H4 (cell line): ENCODE measurements at places on chromosomes 6 and 20. TPM values are rescaled to one million over a fixed set of nuclear protein-coding genes. Genes with fewer than 3 reads are reported as not detected.

Gene TMEM244
- not detected in 2 replicates for total RNA-seq

DNA sequence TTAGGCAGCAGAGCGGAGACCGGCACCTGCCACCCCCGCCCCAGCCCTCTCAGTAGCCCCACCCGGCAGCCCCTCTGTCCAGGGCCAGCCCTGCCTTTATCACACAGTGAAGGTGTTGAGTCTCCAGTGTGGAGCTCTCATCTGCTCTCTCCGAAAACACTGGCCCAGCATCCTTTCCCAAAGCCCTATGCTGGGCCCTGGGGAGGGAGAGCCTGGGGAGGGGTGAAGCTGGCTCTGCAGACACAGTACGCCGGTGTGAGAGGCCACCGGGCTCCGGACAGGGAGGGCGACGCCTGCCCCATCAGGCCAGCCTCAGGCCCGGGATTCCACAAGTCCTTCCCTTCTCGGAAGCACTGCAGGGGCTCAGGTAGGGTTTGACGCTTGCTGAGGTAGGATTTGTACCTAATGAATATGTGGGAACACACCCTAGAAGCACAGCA lies 186.9 kb downstream of the ERMARD start:
- no peak for DNase-seq

GRCh38 chr6:153207006-153207405 lies 75.9 kb upstream of the RGS17 start:
- DNase-seq = no peak

GRCh38 chr20:48841196-48841874 lies 13.5 kb upstream of the PREX1 start:
- no peak for DNase-seq

- DNase-seq = no peak
Observed at GRCh38 chr6:133957780-133958242, 4.8 kb downstream of the TBPL1 start.

DNA sequence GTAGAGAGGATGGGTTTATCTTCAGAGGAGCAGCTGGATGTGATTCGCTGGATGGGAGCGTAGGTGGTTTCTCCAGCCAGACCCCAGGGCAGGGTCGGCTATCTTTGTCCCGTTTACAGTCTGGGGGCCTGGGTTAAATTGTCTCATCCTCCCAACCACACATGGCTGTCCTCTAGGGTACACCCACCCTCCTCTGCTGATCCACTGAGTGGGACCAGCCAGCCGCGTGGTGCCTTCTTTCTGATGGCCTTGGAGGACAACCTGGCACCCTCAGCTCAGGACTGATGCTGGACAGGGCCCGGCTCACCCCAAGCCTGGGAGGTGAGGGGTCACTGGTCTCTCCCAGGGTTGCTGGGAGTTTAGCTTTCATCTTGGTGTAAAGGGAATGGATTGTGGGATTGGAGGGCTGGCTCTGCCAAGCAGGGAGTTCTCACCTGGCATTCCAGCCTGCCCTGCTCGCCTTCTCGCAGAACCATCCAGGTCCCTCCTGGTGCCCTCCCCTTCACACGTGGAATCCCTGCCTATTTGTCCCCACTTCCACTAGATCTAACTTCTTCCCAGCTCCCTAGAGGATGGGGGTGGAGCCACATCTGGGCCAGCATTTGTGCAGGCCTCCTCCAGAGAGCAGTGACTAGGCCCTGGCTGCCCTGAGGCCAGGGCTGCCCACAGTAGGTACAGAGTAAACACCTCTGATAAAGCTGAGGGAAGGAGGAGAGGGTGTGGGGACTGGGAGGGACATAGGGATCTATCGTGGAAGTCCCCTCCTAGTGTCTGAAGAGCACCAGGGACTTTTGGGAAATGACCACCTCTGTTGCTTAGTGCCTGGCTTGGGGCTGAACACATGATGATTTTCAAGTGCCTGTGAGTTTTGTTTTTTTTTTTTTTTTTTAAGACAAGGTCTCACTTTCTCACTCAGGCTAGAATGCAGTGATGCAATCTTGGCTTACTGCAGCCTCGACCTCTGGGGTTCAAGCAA lies 1.6 kb downstream of the ITPR3 start:
- DNase-seq = no peak

DNA sequence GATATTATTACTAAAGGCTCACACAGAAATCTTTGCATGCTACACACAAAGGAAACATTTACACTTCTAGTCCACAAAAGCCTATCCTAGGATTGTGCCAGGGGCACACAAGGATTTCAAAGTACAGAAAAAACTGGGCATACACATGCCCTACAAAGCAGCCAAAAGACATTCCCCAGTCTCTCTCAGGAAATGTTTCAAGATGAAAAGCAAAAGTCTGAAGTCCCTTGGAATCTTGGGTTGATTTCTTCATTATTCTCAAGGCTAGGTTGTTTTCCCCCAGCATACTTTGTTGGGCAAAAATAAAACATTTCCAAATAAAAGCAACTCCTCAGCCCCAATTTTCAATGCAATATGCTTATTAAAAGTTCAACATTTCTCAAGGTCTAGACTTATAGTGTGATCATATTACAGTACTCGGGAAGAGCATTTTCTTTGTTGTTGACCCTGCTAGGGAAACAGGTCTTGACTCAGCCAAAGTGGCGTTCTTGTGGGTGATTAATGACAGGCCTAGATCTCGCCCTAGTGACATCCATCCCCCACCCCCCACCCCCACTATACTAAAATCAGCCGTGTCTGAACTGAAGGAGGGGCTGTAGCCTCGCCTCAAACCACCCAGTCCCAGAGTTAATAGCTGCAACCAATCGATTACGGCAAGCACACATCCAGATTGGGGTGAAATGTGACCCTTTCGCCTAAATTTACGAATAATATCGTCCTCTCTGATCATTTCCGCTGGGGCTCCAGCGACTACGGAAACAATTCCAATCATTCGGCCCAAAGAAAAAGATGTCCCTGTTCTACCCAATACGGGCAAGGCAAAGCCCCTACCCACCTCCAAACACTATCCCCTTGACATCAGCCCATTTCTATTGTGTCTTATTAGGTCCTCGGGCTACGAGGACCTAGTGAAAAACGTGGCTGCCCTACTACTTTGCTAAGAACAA lies 1.4 kb downstream of the AKIRIN2 start:
- peak; percentile 49 for DNase-seq

DNA sequence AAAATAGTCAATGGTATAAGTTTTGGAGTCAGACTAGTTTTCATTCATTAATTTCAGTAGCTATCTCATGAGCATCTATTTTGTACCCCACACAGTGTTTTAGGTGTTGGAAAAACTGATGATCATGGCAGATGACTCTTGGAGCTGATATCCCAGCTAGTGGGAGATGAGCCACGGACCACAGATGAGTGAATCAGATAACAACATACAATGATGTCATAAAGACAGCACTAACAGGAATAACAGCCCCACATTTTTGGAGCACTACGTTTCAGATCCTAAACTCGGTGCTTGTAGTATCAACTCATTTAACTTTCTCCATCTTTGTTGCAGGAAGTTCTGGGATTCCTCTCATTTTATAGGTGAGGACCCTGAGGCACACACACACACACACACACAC lies 67.8 kb upstream of the EDN3 start:
- no peak for DNase-seq

Gene PTCHD4
- total RNA-seq = 3.9 and 4.7 TPM in 2 replicates

DNA sequence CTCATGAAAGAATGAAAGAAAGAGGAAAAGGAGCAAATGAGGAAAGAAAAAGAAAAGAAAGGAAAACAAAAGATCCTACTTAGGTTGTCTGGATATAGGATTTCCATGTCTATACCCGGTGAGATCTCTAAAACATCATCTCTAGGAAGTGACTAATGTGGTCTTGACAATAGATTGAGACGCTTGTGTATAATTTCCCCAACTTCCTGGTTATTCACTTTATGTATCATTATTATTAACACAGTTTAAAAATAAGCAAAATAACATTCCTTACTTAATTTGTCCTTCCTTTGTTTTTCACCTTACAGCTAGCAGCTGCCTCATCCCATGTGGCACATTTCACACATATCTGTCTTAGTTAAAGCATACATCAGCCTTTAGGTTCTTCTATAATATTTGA lies 27.0 kb downstream of the LAMA4 start:
- no peak for DNase-seq

- DNase-seq = no peak
Observed at GRCh38 chr6:36671687-36672375, 6.7 kb upstream of the CDKN1A start.

DNA sequence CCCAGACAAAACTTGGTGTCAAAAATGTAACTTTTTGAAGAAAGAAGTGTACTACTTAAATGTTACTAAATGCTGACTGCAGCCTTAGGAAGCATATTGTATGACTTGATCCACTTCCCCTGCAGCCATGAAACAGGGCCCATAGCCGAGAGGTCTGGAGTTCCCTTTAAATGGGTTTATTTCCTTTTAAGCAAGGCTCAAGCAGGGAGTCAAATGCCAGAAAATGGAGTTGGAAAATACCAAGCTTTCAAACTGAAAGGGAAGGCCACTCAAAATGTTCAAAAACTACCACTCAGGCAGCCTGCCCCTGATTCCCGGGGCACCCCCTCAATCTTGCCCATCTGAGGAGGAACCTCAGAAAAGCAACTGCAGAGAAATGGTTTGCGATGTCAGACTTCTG lies 43.3 kb downstream of the SLC22A23 start:
- DNase-seq = no peak

- DNase-seq = no peak
Observed at GRCh38 chr6:2943564-2943955, 27.8 kb downstream of the SERPINB6 start.

- DNase-seq = no peak
Observed at GRCh38 chr6:89575562-89575960, 63.0 kb downstream of the LYRM2 start.

GRCh38 chr6:26234421-26235301 lies 130.3 kb upstream of the BTN3A2 start:
- DNase-seq = peak; percentile 82

- no peak for DNase-seq
Observed at GRCh38 chr6:41716516-41717391, 18.7 kb downstream of the TFEB start.

DNA sequence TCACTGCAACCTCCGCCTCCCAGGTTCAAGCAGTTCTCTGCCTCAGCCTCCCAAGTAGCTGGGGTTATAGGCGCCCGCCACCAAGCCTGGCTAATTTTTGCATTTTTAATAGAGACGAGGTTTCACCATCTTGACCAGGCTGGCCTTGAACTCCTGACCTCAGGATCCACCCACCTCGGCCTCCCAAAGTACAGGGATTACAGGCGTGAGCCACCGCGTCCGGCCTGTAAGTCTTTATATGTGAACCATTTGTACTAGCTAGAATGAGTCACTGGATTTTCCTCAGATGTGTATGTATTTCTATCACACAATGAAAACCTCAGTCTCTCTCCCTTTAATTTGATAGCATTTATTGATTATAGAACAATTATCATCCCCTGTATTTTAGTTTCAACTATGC lies 34.0 kb downstream of the ITCH start:
- no peak for DNase-seq

- DNase-seq = no peak
Observed at GRCh38 chr20:63404129-63405085, 43.3 kb upstream of the CHRNA4 start.

Gene LY86
- total RNA-seq = not detected in 2 replicates

DNA sequence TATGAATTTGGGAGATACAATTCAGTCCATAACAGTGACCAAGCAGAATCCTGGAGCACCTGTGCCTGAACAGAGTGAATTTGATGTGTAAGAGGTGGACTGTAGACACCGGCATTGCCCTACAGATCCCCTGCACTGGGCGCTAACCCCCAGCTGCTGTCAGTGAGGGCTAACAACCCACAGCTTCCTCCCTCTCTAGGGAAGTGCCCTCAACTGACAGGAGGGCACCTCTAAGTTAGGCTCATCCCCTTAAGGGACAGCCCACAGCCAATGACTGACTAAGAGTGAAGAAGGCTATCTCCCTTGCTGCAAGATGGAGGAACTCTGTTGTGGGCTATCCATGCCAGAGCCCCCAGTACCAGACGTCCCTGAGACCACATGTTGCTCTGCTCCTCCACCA lies 15.3 kb upstream of the BPIFB1 start:
- DNase-seq = no peak

DNA sequence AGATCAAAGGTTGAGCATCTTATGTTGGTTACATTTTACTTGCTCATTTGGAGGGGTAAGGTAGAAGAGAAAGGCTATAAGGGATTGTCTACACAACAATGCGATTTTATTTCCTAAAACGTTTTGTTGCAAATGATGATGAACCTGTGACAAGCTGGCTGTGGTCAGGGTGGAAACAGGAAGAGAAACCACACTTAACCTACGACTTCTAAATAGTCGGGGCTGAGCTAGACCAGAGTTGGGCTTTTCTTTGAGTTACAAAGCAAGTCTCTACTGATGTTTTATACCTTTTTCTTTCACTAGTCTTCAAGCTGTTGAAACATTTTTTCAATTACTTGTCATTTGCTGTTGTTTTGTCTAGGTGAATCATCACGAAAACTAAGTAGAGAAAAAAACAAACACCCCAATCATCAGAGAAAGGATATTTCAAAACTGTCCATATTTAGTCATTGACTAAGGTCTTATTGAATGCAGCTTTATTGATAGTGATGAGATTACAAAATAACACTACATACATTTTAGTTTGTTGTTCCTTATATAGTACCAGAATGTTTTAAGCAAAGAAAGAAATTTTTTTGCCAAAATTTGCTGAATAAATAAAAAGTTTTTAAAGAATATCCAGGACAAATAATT lies 18.0 kb downstream of the KLHL31 start:
- no peak for DNase-seq

- no peak for DNase-seq
Observed at GRCh38 chr6:35392111-35392702, 49.8 kb downstream of the PPARD start.

GRCh38 chr20:46233701-46234100 lies 74.6 kb downstream of the CDH22 start:
- DNase-seq = no peak

DNA sequence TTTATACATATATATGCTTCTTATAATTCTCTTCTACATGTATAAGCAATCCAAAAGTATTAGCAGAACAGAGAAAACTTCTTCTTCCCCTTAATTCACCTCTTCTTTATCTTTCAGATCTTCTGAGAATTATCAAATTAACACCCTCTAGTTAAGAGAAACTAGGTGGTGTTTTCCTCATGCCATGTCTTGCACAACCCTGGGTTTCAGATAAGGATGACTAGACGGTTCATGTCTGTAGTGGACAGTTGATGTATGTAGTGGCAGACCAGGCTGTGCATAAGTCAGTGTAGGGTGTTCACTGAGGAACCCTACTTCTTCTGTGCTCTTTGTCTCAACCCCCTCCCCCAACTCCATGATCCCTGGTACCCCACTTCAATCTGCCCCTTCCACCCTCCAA lies 187.3 kb downstream of the SAMD5 start:
- DNase-seq = no peak

Gene HUS1B
- total RNA-seq = 2.1 TPM in 1 of 2 replicates, not detected in the other

DNA sequence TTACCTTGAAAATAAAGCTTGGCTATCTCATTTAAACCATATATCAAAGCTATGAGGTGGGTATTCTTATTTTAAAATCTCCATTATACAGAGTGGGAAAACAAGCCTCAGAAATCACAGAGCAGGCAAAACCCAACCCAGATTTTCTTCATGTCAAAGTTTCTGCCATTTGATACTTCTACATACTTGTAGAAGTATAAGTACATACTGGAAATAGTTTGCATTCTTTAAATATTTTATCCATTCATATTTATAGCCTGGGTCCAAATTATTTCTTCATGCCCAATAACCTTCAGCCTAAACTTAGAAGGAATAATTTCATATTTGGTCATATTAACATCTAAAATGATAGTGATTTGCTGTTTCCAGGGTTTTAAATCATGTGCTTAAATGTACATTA lies 61.8 kb downstream of the MLIP start:
- DNase-seq = no peak

Gene KCNK17
- not detected in 2 replicates for total RNA-seq

- no peak for DNase-seq
Observed at GRCh38 chr6:107348224-107348623, 111.1 kb downstream of the PDSS2 start.
